ENCODE measurements at places on chromosomes 3 and 15.

- no peak for DNase-seq
Measured at GRCh38 chr15:100931143-100931890, 12.2 kb downstream of the LRRK1 start.

- no peak for DNase-seq
Measured at GRCh38 chr3:184005941-184006507, 11.7 kb downstream of the ABCC5 start.

GRCh38 chr3:186472456-186473008, 71.6 kb downstream of the CRYGS start:
- DNase-seq: no peak

GRCh38 chr3:196524527-196524926, 9.4 kb upstream of the SMCO1 start:
- no peak for DNase-seq

GRCh38 chr15:51267703-51268083, 70.7 kb downstream of the CYP19A1 start:
- no peak for DNase-seq

DNA sequence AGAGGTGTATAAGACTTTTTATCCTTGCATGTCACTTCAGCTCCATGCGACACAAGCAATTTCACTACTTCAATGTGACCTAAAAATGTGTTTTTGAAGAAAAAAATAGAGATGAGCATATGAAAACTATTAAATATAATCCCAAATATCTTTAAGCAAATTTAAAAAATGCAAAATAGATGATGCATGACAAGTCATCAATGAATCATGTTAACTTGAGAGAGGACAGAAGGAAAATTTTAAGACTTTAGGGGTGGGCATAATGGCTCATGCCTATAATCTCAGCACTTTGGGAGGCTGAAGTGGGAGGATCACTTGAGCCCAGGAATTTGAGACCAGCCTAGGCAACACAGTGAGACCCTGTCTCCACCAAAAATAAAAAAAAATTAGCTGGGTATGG, 73.3 kb downstream of the ANKRD28 start:
- no peak for DNase-seq

GRCh38 chr15:45026651-45027190, 3.7 kb downstream of the SORD start:
- DNase-seq: no peak

GRCh38 chr3:12803371-12803770, 6.9 kb downstream of the CAND2 start:
- no peak for DNase-seq

GRCh38 chr3:94978084-94978483, 915.2 kb downstream of the NSUN3 start:
- DNase-seq: no peak

DNA sequence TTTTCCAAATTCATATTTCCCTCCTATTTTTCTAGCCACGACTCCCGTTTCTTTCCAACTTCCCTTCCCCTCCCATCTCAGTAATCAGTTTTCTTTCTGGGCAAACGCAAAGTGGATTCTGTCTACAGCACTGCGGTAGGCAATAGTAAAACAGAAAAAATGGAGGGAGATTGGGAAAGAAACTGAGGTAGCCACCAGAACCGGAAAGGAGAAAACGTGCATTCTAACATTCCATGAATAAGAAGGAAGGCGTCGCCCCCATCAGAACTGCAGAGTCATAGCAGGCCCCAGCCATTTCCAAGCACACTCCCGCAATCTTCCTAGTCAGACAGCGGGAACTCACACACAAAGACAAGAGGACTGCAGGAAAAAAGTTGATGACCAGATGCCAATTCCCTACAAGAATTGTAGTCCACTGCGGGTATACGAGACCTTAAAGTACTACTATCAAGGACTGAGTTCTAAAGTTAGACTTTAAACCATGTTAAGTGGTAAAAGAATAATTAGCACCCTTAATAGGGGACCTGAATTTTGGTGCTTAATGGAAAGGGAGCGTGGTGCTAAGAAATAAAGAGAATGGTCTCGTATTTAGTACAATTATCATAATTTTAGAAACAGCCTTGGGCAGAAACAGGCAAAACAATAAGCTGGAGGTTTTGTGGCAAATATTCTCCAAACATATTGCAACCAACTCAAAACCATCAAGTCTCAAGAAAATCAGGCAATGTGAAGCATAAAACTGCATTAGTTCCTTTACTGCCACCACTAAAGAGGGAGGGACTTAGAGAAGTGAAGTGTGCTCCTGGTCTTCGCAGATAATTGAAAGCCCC, 1.4 kb downstream of the PFN2 start:
- DNase-seq: no peak

- DNase-seq: no peak
Measured at GRCh38 chr3:17753632-17753992, 11.2 kb upstream of the TBC1D5 start.

DNA sequence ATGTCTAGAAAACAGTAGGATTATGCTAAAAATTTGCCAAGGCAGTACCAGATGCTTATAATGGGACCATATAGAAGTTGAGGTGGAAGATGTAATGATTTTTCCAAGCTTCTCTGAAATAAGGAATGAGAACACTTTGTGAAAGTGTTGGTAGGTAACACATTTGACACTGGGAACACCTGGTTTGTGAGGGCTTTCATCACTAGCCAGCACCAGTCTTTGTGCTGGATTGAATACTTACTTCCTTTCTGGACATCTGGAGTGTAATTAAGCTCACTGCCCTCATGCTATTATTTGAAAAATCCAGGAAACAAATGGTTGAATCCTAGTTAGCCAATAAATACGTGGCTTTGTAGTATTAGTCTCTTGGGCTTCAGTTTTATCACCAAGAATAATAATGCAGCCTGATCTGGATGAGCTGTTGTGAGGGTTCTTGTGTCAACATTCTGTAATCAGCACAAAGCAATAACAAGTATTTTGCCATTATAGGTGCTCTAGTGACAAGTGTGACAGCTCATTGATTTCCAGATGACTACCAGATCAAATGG, 12.9 kb downstream of the CCDC80 start:
- DNase-seq: no peak

- no peak for DNase-seq
Measured at GRCh38 chr3:54257125-54257720, 134.9 kb downstream of the CACNA2D3 start.

GRCh38 chr3:183513046-183513706, 42.3 kb downstream of the KLHL6 start:
- peak; percentile 34 for DNase-seq

DNA sequence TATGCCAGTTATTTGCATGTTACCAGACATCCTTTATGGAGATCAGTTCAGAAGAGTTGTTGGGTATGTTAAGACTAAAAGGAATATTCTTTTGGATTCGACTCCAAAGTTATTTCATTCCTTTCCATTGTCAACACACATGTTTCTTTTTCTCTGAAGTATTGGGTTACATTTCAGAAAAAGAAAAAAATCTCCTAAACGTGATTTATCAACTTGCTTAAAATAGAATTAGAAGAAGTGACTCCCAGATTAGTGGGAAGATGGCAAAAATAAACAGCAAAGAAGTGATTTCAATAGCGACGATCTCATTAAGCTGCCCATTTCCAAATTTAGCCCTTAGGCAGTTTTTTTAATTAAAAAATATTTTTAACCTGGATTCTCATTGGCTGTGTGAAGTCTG, 85.4 kb downstream of the TIGIT start:
- no peak for DNase-seq

- DNase-seq: no peak
Measured at GRCh38 chr15:68682330-68682729, 103.5 kb downstream of the CORO2B start.

- DNase-seq: no peak
Measured at GRCh38 chr15:83565138-83565537, 88.8 kb upstream of the ADAMTSL3 start.

DNA sequence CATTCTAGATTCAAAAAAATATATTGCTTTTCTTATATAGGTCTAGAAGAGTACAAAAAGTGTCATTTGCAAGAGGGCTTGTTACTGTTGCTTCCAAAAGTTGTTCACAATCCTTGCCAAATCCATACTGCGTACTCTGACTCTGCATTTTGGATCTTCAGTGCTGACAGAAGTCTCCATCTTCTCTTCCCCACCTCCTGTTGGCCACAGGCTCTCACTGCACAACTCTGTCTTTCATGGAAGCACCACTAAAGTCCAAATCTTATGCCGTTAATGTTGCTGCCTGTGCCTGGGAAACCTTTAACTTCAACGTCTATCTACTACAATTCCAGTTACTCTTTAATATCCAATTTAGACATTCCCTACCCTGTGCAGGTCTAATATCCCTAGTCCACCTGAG, 419.9 kb downstream of the NR2F2 start:
- no peak for DNase-seq

DNA sequence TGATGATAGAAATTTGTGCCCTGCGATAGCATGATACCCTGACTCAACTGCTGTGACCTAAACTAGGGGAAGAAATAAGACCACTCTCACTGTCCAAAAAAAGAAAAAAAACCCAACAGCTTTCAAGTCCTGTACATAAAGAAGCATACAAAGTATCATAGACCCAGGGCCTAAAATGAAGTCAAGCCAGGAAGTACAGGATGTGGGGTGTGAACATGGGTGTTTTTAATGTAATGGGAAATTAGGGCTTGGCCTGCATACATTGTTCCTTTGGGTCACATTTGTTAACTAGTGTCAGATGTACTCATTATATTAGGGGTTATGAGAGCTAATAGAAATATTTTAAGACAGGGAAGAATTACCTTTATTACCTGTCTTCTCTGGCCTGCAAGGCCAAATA, 200.5 kb upstream of the BHLHE40 start:
- DNase-seq: no peak

GRCh38 chr3:50264383-50264963, 4.5 kb upstream of the SEMA3B start:
- no peak for DNase-seq

GRCh38 chr15:66089049-66089448, 164.5 kb downstream of the MEGF11 start:
- no peak for DNase-seq

- no peak for DNase-seq
Measured at GRCh38 chr3:185470323-185470722, 28.5 kb downstream of the TMEM41A start.

- DNase-seq: no peak
Measured at GRCh38 chr15:34853001-34853758, 57.8 kb upstream of the ACTC1 start.

- DNase-seq: no peak
Measured at GRCh38 chr3:4993276-4994143, 14.3 kb downstream of the BHLHE40 start.

DNA sequence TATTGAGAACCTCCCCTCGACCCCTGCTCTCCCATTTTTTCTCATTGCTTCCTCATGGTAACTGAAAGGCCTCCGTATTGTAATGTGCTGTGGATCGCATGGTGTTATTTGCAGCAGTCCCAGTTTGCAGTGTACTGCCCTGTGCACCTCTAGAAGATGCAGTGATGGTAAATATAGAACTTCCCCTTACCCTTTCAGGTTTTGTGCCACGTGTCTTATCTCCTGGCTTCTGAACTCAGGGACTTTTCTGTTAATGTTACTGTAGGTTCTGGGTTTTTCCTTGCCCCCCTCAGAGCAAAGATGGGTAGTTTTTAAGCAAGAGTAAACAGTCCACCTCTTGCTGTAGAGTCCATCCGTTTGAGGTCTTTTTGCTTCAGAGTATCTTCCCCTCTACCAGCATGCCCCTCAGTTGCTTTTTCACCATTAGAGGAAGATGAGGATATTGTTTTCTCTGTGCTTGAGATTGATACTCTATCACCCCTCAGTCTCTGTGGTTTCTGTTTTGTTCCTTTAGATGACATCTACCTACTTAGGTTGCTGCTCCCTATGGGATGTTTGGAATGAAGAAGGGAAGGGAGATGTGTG, 22.4 kb downstream of the CHD2 start:
- DNase-seq: no peak

DNA sequence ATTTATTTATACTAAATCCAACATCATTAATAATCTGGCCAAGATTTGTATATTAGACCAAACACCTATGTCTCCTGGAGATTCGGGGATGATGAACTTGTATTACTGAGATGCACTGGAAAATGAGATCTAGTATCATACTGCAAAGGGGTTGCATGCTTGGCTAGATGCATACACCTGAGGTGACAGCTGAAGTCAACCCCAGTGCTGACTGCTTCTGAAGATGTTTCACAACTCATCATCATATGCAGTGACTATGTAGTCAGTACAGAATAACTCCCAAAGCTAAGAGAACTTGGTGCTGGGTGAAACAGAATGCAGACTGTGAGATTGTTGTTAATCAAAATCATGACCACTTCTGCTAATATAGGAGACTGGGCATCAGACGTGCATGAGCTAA, 1114.2 kb downstream of the NSUN3 start:
- no peak for DNase-seq

- no peak for DNase-seq
Measured at GRCh38 chr3:109707617-109708016, 370.3 kb upstream of the DPPA4 start.

DNA sequence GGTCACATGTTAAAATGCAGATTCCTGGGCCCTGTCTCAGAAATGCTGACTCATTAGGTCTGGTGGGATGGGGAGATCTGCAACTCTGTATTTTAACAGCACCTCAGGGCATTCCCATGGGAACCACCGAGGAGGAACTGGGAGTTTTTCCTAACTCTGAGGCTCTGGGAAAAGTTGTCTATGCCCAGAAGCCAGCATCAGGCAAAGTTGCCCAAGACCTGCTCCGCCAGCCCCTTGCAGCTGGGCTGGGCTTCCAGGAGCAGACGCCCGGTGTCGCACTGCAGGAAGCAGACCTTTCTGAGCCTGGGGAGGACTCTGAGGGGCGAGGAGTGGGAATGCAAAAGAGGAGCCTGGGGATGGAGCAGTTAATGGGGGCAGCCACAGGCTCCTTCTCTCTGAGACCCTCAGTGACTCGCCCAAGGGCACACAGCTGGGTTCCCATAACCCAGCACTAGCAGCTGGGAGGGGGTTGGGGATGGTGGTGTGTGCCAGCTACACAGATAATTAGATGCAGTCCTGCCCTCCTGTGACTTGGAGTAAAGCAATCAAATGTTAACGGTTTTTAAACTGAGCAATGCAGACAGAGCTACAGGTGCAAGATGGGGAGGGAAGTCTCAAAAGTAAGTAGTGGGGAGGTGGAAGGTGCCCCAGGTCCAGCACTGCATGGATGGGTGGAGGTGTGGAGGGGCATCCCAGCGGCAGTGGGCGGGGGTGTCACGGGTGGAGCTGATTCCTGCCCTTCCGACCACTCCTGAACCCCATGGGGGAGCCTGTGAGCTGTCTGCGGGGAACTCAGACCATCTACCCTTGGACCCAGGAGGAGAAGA, 100.4 kb downstream of the LSM3 start:
- DNase-seq: no peak

DNA sequence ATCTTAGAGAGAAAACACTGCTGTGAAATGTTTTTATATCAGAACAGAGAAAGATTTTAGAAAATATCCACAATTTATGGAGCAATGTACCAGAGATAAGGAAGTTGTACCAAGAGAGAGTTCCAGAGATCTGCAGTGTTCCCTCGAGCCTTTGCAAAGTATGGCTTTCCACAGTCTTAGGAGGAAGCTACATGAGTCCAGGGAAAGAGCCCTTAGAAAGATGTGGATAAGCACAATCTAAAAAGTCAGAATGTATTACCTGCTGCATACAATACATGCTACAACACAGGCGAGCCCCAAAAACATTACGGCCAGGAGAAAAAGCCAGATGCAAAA, 56.4 kb downstream of the ZNF860 start:
- no peak for DNase-seq

Data from T follicular helper cell (primary cell).